Right ventricle myocardium inferior (tissue), 1 donor: ENCODE measurements at places on chromosomes 6 and 20. TPM values are rescaled to one million over a fixed set of nuclear protein-coding genes. Genes with fewer than 3 reads are reported as not detected.

GRCh38 chr6:43943781-43944250, 173.8 kb downstream of the VEGFA start:
- DNase-seq = no peak

DNA sequence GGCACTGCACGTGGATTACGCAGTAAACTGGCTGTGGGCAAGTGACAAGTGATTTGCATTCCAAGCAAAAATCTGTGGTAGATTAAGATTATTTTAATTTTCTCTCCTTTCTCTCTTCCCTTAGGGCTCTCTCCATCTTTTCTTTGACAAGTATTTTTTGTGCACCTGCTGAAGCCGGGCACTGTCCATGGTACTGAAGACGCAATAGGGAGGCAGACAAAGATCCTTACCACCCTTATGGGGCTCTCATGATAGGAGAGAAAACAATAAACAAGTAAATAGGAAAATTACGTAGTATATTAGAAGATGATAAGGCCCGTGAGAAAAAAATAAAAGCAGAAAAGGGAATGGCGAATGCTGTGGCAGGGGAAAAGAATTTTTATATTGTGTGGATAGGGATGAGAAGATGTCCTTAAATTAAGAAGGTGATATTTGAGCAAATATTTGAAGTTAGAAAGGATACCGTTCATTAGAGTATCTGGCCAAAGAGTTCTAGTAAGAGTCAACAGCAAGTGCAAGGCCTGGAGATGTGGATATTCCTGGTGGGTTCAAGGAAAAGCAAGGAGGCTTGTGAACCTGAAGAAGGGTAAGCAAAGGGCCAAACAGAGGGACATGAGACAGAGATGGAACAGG, 146.0 kb downstream of the LAMP5 start:
- DNase-seq = no peak

DNA sequence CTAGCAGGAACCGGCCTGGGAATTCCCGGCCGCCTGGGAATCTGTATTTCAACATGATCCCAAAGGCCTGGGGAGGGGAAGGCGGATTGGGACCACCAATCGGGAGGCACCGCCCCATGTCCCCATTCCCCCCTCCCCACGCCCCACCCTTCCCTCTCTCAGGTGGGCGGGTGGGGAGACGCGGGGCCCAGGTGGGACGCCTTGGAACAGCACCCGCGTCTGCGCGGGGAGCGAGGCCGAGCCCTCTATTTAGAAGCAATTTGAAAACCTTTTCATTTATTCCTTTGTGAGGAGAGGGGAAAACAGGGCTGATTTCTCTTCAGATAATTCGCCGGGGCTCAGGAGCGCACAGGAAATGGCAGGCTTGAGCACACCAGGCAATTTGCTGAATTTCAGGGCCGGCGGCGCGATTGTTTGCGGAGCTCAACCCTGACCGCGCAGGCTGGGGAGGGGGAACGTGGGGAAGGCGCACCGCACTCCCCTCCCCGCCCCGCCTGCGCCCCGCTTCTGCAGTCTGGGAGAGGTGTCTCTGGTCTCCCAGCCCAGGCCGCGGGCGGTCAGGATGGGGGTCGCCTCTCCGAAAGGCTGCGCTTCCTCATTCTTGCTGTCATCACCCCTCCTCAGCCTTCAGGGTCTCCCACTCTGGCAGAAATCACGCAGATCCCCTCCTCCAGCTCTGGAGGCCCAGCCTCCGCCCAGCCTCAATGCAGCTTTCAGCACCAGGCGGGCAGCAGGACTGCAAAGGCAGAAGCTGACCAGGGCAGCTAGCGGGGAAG, 170.0 kb downstream of the GRM4 start:
- no peak for DNase-seq

Gene PCMTD2
- 71.0 TPM for total RNA-seq

Gene KCNK16
- total RNA-seq = not detected
